Osteocyte (in vitro differentiated cells): ENCODE measurements at places on chromosomes 2 and 18. TPM values are rescaled to one million over a fixed set of nuclear protein-coding genes. Genes with fewer than 3 reads are reported as not detected.
A peak's percentile ranks its signal among the peaks of the same experiment; 100 is the strongest.

DNA sequence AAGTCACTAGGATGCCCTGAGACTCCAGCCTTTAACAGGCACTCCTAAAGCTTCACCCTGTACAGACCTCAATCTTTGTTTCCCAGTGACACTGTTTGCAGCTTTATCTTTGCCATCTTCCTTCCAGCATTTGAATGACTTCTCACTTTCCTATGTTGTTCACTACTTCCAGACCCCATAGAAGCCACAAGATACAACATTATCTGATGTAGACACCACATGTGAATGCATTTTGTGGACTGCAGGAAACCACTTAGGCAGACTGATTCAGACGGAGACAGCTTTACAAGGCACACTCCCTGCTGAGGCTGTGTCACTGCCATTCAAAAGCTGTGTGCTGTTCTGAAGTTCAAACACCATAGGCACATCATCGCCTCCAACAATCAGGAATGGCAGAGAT is 67.3 kb upstream of the SPATS2L start:
- no peak for DNase-seq

DNA sequence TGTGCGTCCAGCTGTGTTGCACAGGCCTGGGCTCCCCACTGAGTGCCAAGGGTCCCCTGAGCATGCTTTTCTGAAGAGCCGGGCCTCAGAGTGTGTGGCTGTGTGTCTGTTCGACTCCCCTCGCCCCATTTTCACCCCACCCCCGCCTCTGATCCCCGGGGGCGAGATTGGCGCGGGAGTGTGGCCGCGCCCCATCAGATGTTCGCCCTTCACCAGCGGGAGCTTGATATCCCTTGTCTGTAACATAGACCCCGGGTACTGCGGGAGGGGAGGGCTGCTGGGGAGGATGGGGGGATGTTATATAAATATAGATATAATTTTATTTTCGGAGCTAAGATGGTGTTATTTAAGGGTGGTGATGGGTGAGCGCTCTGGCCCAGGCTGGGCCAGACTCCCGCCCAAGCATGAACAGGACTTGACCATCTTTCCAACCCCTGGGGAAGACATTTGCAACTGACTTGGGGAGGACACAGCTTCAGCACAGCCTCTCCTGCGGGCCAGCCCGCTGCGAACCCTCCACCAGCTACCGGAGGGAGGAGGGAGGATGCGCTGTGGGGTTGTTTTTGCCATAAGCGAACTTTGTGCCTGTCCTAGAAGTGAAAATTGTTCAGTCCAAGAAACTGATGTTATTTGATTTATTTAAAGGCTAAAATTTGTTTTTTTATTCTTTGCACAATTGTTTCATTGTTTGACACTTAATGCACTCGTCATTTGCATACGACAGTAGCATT is 1.5 kb downstream of the RHOB start:
- no peak for DNase-seq

GRCh38 chr18:9136315-9137155 is at the start of gene ANKRD12:
Gene ANKRD12 (plus strand): TSS chr18:9136781. CDS start chr18:9182433, 45,652 bp downstream.
- peak; percentile 99 for DNase-seq

DNA sequence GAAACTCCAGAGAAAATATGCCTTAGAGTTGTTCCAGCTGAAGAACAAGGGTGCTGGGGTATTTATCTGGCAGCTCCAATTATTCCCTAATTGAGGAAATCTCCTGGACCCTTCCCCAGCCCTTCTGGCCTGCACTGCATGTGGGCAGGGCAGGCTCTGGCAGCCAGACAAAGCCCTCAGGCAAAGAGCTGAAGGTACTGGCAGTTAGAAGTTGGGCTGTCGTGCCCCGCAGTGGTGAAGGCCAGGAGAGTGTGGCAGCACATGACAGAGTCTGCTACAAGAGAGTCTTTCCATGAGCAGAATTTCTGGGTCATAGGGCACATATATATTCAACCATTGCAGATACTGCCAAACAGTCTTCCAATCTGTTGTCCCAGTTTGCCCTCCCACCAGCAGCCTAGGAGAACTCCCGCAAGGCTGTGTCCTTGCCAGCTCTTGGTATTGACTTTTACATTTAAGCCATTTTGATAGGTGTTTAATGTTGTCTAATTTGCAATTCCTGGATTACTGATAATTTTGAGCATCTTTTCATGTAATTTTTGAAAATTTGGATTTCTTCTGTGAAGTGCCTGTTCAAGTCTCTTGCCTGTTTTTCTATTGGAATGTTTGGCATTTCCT is 26.6 kb downstream of the ONECUT2 start:
- DNase-seq: no peak

- no peak for DNase-seq
Measured at GRCh38 chr2:136125236-136125635, 7.3 kb upstream of the CXCR4 start.

GRCh38 chr2:172964511-172965139 is 111.0 kb upstream of the MAP3K20 start:
- DNase-seq: no peak

GRCh38 chr2:210707900-210708299 is 151.5 kb downstream of the CPS1 start:
- DNase-seq: no peak

DNA sequence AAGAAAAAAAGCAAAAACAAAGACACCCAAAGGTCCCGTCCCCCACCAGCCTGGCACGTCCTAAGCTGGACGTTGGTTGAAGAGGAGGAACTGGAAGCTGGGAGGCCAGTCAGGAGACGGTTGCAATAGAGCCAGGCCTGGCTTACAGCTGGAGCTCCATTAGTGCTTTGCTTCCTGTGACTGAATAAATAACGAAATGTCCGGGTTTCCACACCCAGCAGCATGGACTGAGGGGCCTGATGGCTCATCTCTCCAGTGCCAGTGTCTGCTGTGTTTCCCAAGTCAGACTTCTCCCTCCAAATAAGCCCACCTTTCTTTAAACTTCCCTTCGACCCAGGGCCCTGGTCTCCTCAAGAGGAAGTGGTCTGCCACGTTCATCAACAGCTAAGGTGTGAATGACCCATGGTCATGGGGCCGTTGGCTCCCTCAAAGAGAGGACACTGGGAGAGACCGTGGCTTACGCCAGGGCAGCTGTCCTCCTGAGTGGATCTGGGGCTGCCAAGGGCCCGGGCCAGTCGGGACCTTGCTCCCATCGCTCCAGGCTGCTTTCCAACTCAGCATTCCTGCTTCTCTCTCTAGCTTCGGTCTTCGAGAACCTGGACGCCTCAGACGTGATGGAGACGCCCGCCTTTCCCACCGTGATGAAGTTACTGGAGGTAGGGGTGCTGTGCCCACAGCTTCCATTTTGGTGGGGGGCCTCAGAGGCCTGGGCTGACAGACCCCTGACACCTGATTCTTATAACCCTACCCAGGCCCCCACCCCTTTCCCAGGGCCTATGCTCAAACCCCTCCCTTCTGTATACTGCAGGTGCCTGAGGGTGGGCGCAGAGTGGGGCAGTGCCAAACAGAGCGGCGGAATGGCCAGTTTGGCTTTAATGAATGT is 44.9 kb downstream of the MYO7B start:
- DNase-seq: peak; percentile 82

DNA sequence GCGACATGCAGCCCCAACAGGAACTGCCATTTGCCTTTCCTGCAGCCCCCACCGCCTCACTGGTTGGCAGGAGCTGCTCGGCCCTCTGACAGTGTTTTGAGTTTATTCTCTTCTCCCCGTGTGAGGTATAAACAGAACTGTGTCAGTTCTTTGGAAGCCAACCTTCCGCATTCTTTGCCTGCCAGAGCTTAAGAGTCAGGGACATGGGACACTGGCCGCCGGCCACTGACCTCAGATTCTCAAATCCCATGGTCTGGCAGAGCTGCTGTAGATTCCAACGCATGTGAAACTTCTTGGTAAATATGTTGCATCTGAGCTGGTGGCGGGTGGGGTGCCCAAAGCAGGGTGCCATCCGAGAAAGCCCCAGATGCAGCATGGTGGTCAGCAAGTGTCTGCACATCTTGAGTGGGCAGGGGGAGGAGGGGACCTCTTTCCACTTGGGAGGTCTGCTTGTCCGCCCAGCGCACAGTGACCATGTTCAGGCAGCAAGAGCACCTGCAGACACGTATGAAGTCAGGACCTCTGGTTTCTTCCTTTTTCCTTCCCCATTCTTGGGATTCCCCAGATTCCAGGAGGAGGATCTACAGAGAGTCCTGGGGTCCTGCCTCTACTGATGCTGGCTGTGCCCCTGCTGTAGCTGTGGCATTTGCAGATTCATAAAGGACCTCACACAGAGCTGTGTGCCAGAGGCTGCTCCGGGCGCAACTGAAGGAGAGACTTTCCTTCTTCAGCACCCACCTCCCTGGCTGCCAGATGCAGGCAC is 23.8 kb downstream of the ASB18 start:
- DNase-seq: peak; percentile 73

DNA sequence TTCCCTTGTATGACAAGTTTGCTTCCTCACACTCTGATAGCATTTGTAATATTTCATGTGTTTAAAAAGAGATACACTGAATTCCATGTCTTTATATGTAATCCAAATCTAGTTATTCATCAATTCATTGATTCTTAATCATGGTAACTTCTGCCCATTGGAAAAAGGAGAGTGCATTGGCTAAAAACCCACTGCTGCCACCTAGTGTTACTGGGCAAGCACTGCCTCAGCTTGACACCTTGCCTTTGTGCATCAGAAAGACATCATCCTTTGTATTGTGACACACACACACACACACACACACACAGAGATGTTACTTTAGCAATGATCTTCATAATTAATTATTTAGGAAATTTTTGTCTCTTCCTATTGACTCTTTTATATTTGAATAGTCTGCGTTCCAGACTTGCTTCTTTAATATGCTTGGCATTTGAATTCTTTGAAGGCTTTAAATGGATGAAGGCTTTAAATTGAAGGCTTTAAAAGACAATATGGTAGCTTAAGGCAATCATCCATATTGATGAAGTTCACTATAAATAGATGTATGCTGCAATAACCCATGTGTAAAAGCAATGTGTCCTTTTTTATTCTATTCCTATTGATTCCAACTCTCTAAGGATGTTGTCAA is 414.2 kb upstream of the CHST9 start:
- DNase-seq: no peak

DNA sequence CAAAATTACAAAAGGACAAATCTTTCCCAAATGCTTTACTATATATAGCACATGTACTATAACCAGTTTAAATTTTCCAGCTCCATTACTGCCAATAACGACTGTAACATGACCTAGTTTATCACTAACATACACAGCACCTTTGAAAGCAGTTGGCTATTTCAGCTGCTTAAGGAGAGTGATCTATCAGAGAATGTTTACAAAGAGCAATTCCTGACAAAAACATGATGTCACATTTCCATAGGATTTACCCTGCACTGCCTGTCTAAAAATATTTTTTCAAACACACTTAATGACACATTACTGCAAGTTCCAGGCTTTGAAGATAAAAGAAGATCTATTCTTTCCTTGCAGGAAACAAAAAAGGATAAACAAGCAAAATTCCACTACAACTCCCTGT is 40.6 kb downstream of the ZNF516 start:
- no peak for DNase-seq

DNA sequence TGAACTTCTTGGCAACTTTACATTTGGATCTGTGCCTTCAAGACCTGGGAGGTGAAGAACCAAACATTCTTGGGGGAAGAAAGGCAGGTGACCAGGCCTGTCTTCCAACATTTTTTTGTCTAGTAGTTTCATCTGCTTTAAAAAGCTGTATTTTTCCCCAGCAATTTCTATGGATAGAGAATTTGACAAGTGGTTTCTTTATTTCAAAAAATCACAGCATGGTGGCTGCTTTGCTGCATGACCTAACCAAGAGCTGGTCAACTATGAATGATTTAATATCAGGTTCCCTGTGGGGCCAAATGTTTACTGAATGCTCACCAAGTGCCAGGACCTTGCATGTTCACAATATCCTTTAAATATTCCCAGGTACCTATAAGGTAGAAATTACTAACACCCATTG is 19.1 kb downstream of the LRP2 start:
- no peak for DNase-seq

DNA sequence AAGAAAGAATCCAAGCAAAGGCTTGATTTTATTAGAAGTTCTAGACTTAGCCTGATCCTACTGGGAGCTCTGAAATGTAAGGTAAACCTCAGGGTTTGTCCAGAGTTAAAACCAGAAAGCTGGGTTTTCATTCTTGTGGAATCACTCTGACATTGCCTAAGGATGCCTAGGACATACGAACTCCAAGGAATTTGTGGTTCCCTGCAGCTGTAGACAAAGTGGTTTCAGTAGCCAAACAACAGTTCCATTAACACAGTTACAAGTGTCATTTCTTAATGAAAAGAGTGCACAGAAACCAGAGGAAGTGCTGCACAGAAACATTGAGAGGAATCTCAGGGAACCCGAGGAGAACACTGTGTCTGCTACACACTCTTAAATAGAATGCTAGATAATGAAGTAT is 221.4 kb upstream of the ST6GAL2 start:
- DNase-seq: no peak

DNA sequence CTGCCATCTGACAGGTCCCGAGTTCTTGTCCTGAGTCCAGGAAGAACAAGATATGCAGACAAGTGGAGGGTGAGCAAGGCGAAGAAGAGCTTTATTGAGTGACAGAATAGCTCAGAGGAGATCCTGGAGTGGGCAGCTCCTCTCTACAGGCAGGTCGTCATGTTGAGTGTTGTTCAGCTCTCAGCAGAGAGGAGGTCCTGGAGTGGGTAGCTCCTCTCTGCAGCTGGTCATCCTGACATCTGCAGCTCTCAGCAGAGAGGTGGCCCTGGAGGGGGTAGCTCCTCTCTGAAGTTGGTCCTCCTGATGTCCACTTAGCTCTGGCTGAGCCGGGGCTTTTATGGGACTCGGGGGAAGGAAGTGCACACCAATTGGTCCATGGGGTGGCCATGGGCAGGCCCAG is 90.4 kb downstream of the ATAD2B start:
- no peak for DNase-seq

The TCF23 gene
- not detected in 2 replicates for total RNA-seq

The PTPN4 gene
- 18.3 and 21.4 TPM in 2 replicates for total RNA-seq

The KLHL14 gene
- total RNA-seq: not detected in 2 replicates

The MAP4K4 gene
- 123 and 126 TPM in 2 replicates for total RNA-seq

The INHA gene
- total RNA-seq: 1.2 and 1.4 TPM in 2 replicates

The RNU2-63P gene
- 4.7 TPM in 1 of 2 replicates, not detected in the other for total RNA-seq

The INHBB gene
- total RNA-seq: 0.50 and 0.62 TPM in 2 replicates

The LYPD6 gene
- total RNA-seq: 1.8 and 2.1 TPM in 2 replicates

The TMEM247 gene
- not detected in 2 replicates for total RNA-seq

The ANKRD30B gene
- not detected in 2 replicates for total RNA-seq
